ENCODE measurements at places on chromosomes 5 and 9. TPM values are rescaled to one million over a fixed set of nuclear protein-coding genes. Genes with fewer than 3 reads are reported as not detected.

GRCh38 chr9:8382777-8383527 is 583.4 kb upstream of the DMAC1 start:
- no peak for DNase-seq

The GRM6 gene
- not detected for total RNA-seq

DNA sequence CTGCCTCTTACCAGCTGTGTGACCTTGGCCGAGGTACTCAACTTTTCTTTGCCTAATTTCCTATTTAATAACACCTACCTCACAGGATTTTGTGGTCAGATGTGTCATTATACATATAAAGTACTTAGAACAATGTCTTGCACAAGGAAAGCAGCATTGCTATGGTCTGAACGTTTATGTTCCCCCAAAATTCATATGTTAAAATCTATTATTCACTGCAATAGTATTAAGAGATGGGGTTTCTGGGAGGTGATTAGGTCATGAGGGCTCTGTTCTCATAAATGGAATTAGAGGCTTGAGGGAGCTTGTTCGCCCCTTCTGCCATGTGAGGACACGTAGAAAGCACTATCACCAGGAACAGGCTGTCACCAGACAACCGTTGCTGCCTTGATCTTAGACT is 10.9 kb upstream of the RNF145 start:
- no peak for DNase-seq

The IL7R gene
- total RNA-seq, result 0.56 TPM

DNA sequence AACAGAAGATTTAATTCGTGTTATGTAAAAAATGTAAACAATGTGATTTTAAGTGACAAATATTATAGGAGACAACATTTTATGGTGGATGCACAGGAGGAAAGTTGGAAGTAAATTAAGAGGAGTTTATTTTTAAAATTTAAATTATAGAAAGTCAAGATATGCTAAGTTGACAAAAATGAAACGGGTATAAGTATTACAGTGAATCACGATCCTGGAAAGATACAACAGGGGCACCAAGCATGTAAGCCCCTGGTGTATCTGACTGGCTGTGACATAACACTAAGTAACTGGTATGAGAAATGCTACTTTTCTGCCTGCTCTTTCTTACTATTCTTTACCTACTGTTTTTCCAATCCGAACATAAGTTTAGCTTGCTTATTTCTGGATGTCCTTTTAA is 419.8 kb upstream of the CHD1 start:
- DNase-seq, result no peak

GRCh38 chr9:83296123-83296522 is 233.2 kb upstream of the RASEF start:
- no peak for DNase-seq

The ROPN1L gene
- 0.47 TPM for total RNA-seq

The NCBP1 gene
- 17.4 TPM for total RNA-seq

- no peak for DNase-seq
Measured at GRCh38 chr9:95750725-95751519, 124.6 kb upstream of the ERCC6L2 start.

GRCh38 chr5:149478761-149479160 is 72.5 kb downstream of the CSNK1A1 start:
- DNase-seq, result no peak

The PCDHB16 gene
- 2.2 TPM for total RNA-seq

GRCh38 chr9:120344230-120344629 is 235.7 kb downstream of the CDK5RAP2 start:
- no peak for DNase-seq

GRCh38 chr9:111484572-111484894 is 350 bp upstream of the ECPAS start:
- DNase-seq, result no peak

The FIBCD1 gene
- total RNA-seq, result not detected

DNA sequence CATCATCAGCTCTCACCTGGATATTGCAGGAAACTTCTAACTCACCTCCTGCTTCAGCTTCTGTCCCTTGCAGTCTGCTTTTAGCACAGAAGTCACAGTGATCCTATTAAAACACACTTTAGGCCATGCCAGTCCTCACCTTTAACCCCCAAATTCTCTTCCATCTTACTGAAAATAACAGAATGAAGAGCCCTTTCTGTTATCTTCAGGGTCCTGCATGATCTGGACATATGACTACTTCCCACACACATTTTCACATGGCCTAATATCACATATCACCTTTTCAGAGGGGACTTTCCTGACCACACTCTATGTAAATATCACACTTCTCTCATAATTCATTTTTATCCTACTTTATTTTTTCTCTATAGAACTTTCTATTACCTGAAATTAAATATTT is 550.6 kb upstream of the CLINT1 start:
- no peak for DNase-seq

DNA sequence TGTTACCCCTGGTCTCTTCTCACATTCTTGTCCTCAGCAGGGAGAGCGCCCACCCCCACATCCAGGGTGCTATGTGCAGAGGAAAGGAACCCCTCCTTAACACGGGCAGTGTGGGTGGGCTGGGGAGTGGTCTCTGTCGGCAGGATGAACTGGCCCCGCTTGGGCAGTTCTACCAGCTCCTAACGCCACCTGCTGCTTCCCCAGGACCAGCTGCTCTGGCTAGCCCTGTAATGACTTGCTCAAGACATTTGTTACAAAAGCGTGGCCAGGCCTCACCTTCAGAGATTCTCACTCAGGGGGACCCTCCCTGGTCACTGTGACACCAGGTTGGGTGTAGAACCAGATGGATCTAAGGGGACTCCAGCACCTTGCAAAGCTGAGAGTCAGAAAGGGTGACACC is 82.4 kb downstream of the HMCN2 start:
- DNase-seq, result no peak

DNA sequence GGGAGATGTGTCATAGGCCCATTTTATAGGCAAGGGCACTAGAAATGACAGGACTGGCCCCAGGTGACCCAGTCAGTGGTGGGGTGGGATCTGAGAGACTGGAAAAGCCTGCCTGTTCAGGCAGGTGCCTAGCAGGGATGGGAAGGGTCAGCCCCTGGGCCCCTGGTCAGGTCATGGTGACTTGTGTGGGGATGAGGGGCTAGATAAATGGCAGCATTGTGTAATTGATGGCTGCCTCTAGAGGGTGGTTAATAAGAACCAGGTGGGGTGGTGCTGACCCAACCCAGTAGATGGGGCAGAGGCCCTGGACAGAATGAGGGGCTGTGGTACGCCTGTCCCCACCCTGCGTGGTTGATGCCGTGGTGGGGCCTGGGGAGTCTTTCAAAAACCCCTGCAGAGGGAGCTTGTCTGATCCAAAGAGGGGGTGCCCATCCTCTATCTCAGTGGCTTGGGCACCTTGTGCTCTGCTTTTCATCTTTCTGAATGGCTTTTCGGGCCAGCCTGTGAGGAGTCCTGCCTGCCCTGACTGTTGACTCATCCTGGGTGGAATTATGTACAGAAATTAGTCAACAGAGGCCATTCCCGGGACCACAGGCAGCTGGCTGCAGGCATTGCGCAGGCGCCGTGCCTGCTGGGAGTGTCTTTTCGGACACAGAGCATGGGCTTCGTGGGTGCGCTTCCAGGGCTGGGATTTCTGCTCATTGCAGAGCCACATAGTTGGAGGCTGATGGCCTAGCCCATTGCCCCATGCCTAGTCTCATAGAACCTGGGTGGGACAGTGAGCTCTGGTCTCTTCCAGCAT is 93.6 kb upstream of the PITX1 start:
- no peak for DNase-seq

- DNase-seq, result no peak
Measured at GRCh38 chr5:154544646-154545045, 66.6 kb upstream of the HAND1 start.

- no peak for DNase-seq
Measured at GRCh38 chr5:99141534-99142128, 212.8 kb upstream of the CHD1 start.

DNA sequence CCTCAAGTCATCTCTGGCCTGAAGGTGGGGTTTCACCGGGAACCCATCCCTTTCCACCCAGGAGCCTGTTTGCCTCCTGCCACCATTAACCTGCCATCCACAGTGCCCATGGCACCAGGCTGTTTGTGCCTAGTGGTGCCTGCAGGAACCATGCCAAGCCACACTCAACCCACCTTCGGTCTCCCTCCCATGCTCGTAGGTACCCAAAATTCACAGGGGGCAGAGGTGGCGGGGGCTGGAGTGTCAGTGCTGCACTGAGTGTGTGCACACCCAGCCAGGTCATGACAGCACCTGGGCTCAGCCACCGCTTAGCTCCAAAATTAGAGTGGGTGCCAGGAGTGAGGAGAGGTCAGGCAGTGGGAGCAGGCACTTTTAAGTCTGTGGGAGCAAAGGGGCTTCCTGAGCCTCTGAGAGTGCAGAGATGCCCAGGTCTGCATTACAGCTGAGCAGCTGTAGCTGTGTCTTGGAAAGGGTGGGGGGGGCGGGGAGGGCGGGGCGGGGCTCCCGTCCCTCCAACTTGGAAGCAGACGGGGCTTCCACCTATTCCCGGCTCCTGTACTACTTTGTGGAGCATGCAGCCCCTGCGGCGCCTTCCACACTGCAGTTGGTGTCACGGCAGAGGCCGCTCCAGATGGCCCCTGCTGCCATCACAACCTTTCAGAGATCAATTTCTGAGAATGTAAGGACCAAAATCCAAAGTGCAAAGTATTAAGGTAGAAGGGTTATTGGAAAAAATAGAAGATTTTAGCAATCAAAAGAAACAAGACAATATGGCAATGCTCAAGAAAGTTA is 2396.8 kb upstream of the C9orf72 start:
- DNase-seq, result no peak

The RANBP3L gene
- not detected for total RNA-seq

The IRGM gene
- total RNA-seq, result not detected

GRCh38 chr9:109101810-109102209 is 17.9 kb downstream of the TMEM245 start:
- DNase-seq, result no peak

The ALAD gene
- 47.5 TPM for total RNA-seq

DNA sequence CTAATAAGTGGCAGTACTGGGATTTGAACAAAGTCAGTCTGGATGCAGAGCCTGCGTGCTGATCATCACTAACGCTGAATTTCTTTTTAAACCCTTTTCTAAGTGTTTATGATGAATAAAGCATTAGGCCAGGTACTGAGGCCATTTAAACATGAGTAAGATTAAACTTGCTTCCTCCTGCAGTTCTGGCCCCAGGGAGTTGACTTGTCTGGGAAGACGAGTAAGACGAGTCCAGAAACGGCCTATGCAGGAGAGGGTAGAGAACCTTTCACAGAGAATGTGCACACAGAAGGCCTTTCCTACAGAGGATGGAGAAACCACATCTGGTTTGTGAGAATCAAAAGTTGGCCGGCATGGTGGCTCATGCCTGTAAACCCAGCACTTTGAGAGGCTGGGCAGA is 42.9 kb downstream of the SPRY4 start:
- DNase-seq, result no peak

GRCh38 chr9:134275375-134275774 is 50.9 kb upstream of the RXRA start:
- DNase-seq, result no peak

- DNase-seq, result no peak
Measured at GRCh38 chr5:73297430-73297829, 124.4 kb downstream of the TMEM174 start.

The SPINK6 gene
- total RNA-seq, result not detected

GRCh38 chr5:58545912-58546311 is 37.0 kb upstream of the RAB3C start:
- DNase-seq, result no peak

GRCh38 chr5:74895906-74896305 is 29.7 kb upstream of the FAM169A start:
- peak; percentile 62 for DNase-seq

All from pancreas (tissue), 10 donors.